Activated T-cell treated with anti-CD3 and anti-CD28 coated beads for 1 hour (primary cell): ENCODE measurements at places on chromosomes 6 and 20.
A peak's percentile ranks its signal among the peaks of the same experiment; 100 is the strongest.

GRCh38 chr6:36127462-36128016, 2.8 kb upstream of the MAPK13 start:
- no peak for DNase-seq

GRCh38 chr20:48880981-48881657, 40.4 kb upstream of the ARFGEF2 start:
- DNase-seq = no peak

- DNase-seq = no peak
These were observed 34.0 kb downstream of the PERP start for GRCh38 chr6:138073264-138073663.

DNA sequence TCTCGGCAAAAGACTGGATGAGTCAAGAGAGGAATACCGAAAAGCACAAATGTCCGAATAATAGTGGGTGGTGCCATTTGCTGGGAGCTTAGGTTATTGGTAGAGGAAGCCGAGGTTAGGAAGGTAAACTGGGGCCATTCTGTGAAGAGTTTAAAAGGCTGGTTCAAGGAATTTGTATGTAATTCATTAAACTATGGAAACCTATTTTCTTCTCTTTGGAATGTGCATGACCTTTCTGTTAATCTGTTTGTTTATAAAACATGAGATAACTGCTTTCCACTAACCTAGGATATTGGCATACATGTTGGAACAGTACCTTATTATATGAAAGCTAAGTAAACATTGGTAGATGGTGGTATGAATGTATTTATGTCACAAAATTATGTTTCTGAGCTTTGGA, 71.8 kb downstream of the LCA5 start:
- DNase-seq = no peak

- DNase-seq = no peak
These were observed 9.1 kb downstream of the TXLNB start for GRCh38 chr6:139282684-139283083.

- DNase-seq = no peak
These were observed 112.5 kb downstream of the SNX5 start for GRCh38 chr20:17856024-17856564.

DNA sequence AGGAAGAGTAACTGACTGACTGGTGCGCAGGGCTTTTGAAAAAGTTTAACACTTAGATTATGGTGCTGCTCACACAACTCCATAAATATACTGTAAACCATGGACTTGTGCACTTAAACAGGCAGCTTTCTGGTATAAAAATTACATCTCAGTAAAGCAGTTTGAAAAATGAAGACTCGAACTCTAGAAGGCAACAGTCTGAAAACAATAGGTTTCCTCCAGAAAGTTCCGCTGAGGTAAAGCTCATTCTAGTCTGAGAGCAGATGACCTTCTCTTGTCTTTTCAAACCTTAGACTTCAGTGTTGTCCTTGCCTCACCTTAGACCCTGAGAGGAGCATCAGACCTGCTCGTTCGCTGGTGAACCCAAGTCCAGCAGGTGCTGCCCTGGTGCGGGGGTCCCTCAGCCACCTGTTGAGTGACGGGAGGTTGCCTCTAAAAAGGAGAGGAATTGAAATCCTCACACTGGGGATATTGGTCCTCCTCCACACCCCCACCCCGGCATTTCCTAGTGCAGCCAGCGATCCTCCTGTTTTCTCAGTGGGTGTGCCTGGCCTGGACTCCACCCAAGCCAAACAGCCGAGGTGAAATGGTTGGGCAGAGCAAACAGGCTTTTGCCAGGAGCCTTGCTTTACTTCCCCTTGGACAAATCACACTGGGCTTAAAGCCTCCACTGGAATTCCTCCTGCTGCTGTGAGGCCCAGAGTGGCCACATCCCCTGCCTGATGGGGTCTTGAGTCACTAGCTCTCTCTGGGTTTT, 14.7 kb upstream of the PYGB start:
- no peak for DNase-seq

DNA sequence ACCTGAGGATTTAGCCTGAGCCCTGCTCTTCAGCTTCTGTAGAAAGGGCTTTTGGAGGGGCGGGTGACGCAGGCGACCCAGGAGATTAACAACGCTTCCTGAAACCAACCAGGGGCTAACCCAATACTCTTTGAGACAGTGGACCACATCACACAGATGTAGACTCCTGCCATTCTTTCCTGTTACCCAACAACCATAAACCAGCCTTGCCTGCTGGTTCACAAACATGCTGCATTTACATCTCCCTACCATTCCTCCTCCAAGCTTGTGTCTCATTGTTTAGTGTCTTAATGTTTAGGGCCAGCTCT, 28.3 kb downstream of the PPP1R16B start:
- DNase-seq = no peak

DNA sequence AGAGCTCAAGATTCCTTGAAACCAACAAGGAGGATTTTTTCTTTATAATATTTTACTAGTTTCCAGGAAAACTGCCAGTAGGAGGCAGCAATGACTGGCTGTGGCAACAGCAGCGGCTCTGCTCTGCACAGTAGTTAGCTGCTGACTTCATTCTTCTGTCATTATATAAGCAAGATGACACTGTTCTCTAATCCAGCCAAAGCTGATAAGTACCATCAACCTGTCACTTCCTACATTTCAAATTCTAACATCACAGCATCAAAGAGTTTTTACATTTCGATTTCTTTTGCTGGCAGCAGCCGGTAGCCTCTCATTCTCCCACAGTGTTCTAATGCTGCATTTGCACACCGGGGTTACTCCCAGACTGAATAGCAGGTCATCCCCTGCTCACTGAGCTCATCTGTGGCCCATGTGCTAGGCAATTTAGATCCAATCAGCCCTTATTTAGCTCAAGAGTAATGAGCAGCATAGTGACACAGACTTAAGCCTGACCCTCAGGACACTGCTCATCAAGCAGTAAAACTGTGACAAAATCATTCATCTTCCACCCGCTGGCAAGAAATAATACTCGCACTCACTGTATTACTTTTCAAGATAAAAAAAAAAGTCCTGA, 67.8 kb downstream of the MMS22L start:
- no peak for DNase-seq

- DNase-seq = no peak
These were observed 43.7 kb downstream of the CBLN4 start for GRCh38 chr20:55961376-55962330.

DNA sequence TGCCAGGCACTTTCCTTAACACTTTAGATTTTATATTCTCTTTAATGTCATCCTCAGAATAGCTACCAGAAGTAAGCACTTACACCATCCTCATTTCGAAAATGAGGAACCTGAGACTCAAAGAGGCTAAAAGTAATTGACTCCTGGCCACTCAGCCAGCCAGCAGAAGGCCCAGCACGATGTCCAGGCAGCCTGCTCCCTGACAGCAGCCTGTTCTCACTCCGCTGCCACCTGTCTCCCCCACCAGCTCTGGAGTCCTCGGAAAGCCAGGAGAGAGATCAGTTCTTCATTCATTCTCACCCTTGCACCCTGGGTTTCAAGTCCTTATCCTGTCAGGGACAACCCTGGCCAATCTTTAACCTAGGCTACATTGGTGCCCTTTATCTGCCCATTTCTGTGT, 174.0 kb downstream of the SASH1 start:
- DNase-seq = no peak

GRCh38 chr20:45297786-45298497, 8.7 kb upstream of the RBPJL start:
- no peak for DNase-seq

GRCh38 chr20:37987602-37988290, 45.5 kb downstream of the TTI1 start:
- no peak for DNase-seq

- no peak for DNase-seq
These were observed 136.4 kb downstream of the LINC00237 start for GRCh38 chr20:20969701-20970280.

DNA sequence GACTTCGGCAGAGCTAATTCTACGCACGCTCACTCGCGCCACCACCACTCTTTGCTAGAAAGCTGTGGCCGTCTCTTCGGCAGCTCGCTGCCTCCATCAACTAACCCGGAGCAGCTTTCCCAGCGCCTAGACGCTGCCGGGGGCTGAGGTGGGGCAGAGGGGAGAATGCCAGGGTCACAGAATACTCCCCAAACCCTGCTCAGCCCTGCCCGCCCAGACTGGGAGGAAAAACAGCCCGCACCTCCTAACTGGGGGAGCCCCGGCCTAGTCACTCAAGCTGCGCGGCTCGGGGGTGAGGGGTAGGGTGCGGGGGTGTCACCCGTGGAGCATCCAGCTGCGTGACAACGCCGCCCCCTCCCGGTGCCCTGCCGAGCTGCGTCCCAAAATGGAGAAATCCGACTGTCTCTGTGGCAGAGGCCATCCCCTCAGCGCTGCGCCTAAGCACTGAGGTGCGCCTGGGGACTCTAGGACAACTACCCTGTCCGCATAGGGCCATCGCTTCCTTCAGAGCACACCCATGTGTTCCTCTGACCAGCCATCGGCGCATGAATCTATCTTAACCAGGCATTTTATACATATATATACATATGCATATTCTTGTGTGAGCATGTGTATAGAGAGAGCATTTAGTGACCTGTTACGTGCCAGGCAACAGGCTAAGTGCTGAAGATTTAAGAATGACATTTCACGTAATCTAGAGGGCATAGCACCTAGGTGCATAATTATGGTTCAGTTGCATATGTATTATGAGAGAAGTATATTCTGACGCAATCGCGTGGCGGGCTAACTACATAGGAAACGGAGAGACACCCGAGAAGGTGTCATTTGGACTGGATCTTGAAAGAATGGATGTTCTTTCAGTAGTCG, 1.5 kb upstream of the TENT5A start:
- peak; percentile 81 for DNase-seq

DNA sequence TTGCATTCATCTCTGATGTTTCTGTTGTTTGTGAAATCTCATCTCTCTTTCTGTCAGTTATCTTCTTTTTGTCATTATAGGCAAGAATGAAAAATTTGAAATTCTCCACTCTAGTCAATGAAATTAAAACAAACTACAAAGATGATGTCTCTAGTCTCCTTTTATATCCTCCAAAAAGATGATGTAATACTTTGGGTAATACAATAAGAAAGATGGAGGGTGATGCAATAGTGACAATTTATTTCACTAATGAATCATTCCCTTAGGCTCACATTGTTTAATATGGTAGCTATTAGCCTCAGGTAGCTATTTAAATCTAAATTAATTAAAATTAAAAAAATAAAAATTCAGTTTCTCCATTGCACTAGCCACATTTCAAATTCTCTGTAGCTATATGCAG, 145.4 kb downstream of the UST start:
- no peak for DNase-seq

- no peak for DNase-seq
These were observed 636.6 kb upstream of the MAN1A1 start for GRCh38 chr6:119985952-119986736.

DNA sequence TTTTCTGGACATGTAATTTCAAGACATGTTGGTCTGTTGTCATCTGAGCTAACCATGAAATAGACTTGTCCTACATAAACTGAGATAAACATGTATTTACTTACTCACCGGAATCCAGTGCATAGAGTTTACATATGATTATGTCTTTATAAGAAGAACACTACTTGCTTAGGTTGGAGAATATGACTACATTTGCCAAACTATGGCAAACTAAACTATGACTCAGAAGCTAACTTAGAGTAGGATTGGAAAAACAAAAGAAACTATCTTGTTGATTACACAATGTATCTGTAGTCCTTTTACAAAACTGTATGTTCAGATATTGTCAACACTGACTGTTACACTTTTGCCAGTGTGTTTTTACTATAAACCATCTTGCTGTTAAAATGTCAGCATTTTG, 113.3 kb downstream of the CRYBG1 start:
- no peak for DNase-seq

GRCh38 chr20:41275301-41275731, 42.2 kb downstream of the ZHX3 start:
- no peak for DNase-seq

GRCh38 chr20:47687095-47687987, 97.9 kb downstream of the SULF2 start:
- no peak for DNase-seq

- no peak for DNase-seq
These were observed 120.4 kb upstream of the PDE7B start for GRCh38 chr6:135731116-135731515.

- DNase-seq = no peak
These were observed 164.8 kb downstream of the QKI start for GRCh38 chr6:163579111-163579879.

GRCh38 chr6:124517339-124517738, 444.9 kb upstream of the RNF217 start:
- no peak for DNase-seq

- no peak for DNase-seq
These were observed 55.9 kb upstream of the TRAF3IP2 start for GRCh38 chr6:111661541-111662061.

- no peak for DNase-seq
These were observed 232.2 kb downstream of the SYNDIG1 start for GRCh38 chr20:24701668-24702067.

DNA sequence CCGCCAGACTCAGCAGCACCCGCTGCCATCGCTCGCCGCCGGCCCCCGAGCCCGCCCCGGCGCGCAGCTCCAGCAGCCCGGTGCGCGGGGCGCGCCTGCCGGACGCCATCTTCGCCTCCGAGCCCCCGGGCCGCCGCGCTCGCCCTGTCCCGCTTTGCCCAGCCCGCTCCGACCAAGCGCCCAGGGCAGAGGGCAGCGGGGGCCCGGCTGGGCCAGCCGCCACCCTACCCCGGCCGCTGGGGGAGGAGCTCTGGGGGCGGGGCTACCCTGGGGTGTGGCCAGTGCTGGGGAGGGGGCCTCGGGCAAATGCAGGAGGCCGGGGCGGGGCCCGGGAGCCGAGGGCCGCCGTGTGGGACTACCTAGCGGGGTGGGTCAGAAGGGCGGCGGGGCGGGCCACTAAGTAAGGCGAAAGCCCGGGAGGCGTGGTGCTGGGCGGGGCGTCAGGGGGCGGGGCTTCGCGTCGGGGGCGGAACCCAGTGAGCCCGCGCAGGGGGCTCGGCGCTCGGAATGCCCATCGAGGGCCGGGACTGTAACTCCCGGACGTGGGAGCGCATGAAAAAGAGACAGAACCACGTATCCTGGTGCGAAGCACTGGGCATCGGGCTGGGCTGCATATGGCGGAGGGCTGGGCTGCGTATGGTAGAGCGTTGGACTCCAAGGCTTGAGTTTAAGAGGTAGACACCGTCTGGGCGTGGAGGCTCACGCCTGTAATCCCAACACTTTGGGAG, at the start of gene SNTA1:
Gene SNTA1, minus strand, starts transcription at position 252 of the 728 bp plus-strand sequence. Its CDS starts 143 bp downstream, at position 109.
- peak; percentile 82 for DNase-seq

GRCh38 chr6:119032428-119032827, 46.0 kb downstream of the FAM184A start:
- DNase-seq = no peak

DNA sequence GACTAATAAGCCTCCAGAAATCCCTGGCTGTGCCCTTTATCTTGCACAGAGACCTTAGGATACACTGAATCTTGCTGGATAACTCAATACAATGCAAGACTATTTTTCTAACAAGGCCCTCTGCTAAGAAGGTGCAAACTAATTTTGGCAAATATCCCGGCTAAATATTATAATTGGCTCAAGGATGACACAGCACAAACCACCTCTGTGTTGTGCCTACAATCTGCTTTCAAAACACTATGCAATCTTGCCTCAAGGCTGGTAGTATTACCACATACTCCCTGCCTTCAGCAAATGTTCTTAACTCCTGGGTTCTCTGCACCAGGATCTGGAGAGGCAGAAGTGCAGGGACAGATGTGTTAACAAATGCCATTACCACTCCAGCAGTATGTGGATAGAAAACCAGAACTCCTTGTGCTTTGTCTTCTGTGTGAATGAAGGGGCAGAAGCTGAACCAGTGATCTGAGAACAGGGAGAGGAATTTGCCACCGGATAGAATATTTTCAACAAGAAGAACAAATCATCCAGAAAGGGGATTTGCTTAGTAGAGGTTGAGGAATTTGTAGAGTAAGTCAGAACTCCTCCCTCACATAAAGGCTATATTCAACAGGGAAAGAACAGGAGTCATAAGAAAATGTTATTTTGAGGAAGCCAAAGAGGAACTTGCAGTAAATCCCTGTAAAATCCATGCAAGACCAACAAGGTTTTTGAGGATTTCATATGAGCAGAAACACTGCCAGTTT, 74.1 kb upstream of the SLC4A11 start:
- no peak for DNase-seq
